Activated CD8-positive, alpha-beta memory T cell treated with anti-CD3 and anti-CD28 coated beads, Interleukin-2, amount 10 ng/mL, durations not matched to agents 7 days and 5 days (primary cell): ENCODE measurements at places on chromosomes 16 and 17. TPM values are rescaled to one million over a fixed set of nuclear protein-coding genes. Genes with fewer than 3 reads are reported as not detected.
A peak's percentile ranks its signal among the peaks of the same experiment; 100 is the strongest.

PPM1E gene
- 0.07 TPM for total RNA-seq

ABCA9 gene
- total RNA-seq, result not detected

TAT gene
- total RNA-seq, result not detected

PROCA1 gene
- total RNA-seq, result 6.1 TPM

PIK3R5 gene
- total RNA-seq, result 48.9 TPM

CCL17 gene
- total RNA-seq, result 0.59 TPM

DNA sequence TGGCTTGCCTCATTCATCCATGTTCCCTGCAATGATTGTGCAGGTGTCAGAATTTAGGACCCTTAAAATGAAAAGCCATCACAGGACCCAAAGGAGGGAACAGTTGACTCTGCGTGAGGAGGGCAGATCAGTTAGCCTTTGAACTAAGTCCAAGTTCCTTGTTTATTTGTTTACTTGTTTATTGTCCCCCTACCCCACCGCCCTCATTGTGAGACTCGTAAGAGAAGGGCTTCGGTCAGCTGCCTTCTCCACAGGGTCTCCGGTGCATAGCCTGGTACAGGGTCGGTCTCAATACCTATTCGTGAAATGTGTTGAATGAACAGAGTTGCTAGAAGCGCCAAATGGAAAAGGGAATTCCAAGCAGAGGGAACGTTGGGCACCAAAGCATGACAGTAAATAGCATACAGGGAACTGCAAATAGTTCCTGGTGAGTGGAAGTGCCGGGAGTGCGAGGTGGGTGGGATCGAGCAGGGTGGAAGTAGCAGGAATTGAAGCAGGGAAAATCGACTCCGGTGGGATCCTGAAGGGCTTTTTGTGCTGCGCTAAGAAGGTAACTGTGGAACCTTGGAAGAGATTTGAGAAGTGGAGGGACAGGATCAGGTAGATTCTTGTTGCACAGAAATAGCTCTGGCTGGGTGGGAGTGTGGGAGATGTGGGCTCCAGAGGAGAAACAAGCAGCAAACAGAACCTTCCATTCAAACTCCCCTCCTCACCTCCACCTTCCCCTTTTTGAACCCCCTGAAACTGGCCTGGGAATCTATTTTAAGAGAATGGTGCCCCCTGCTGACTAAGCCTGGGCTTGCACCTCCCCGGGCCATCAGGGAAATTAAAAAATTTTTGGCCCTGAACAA, 12.7 kb downstream of the SLC35B1 start:
- H3K4me3 ChIP-seq, result no peak overlapping the region
- peaks cover 4% of the 10 kb centered on the region for H3K36me3 ChIP-seq
- H3K4me1 ChIP-seq, result peaks cover 33% of the 10 kb centered on the region
- peak; percentile 83 for DNase-seq
- peak overlapping the region; percentile 83 for H3K27ac ChIP-seq

DNA sequence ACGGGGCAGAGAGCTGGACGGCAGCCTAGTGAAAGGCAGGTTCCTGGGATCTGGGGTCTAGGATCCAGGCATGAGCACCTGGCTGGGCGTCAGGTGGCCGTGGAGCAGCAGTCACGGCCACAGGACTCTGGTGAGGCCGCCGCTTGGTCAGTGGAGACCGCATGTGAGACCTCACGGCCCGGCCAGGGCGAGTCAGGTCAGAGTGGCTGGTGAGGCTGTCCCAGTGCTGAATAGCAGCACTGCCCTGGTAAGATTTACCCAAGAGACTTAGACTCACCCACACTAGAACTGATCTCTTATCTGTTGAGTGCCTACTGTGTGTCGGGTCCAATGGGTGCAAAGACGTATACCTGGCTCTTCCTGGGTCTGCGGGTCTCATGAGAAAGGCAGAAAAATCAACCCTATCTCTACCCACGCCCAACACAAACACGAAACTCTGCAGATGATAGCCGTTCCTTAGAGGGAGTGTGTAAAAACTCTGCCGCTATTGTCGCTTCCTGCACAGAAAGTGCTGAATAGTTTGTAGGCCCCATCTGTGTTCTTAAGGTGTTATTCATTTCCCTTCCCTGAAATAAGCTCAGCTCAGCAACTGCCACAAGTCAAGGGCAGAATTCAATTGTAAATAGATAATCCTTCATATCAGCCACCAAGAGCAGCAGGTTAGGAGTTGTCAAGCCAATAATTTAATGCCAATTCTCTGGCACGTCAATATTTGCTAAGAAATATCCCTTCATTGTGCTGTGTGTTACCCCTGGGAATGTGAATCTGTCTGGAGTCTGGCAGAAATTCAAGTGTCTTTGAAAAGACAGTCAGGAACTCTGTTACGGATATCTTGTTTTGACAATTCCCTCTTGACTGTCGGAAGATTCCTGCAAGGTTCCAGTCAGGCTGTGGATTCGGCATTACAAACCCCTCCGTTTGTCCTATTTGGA, 240.0 kb downstream of the NTN1 start:
- H3K27me3 ChIP-seq, result no peaks in the 10 kb centered on the region
- peaks cover 8% of the 10 kb centered on the region for H3K4me1 ChIP-seq
- DNase-seq, result no peak
- H3K4me3 ChIP-seq, result no peak overlapping the region

DNA sequence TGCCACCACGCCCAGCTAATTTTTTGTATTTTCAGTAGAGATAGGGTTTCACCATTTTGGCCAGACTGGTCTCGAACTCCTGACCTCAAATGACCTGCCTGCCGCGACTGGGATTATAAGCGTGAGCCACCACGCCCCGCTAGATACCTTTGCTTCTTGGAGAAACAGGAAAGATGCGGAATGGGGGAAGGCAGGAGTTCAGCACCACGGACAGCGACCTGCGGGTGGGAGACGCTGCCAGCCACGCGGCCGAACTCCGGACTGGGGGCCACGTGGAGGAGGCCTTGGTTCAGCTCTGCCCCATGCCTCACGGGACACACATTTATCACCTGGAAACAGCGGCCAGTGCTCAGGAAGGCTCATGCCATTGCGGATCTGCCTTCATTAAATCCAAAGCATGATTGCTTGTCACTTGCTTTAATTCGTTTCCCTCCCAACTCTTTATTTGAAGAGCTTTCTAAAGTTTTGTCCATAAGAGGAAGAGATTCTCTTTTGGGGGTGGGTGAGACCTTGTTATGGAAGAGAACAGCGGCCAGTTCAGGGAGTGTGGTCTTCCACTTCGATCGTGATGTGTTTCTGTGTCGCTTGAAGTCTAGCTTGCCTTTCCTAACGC, 219.9 kb downstream of the ENGASE start:
- H3K36me3 ChIP-seq, result no peaks in the 10 kb centered on the region
- no peaks in the 10 kb centered on the region for H3K4me1 ChIP-seq
- no peak overlapping the region for H3K27ac ChIP-seq
- peaks cover 2% of the 10 kb centered on the region for H3K27me3 ChIP-seq

- H3K4me3 ChIP-seq, result no peak overlapping the region
- H3K27ac ChIP-seq, result no peak overlapping the region
- DNase-seq, result no peak
- H3K4me1 ChIP-seq, result peaks cover 46% of the 10 kb centered on the region
These were observed 2.6 kb upstream of the DNAH2 start for GRCh38 chr17:7714721-7715594.

GRCh38 chr16:72241008-72241407, 69.1 kb upstream of the PMFBP1 start:
- no peaks in the 10 kb centered on the region for H3K36me3 ChIP-seq
- no peak for DNase-seq
- H3K4me1 ChIP-seq, result peaks cover 5% of the 10 kb centered on the region
- no peak overlapping the region for H3K27ac ChIP-seq
- no peak overlapping the region for H3K4me3 ChIP-seq
- peaks cover 11% of the 10 kb centered on the region for H3K27me3 ChIP-seq

DNA sequence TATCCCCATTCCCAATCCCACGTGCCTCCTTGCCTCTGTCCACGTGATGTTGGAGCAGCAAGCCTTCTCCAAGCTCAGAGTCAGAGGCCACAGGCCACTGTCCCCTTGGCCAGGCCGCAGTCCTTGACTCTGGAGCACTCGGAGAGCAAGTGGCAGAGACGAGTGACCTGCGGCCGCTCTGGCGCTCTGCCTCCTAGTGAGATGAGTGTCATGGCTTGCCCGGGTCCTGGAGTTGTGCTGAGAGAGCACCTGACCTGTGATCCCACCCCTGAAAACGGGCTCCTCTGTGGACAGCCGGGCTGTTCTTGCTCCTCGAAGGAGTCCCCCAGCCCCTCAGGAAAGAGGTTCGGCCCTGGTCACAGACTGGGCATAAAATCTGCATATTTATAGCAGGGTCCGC, 10.0 kb upstream of the FASN start:
- H3K4me3 ChIP-seq, result no peak overlapping the region
- H3K27ac ChIP-seq, result no peak overlapping the region
- H3K4me1 ChIP-seq, result peaks cover 29% of the 10 kb centered on the region
- H3K36me3 ChIP-seq, result no peaks in the 10 kb centered on the region

DNA sequence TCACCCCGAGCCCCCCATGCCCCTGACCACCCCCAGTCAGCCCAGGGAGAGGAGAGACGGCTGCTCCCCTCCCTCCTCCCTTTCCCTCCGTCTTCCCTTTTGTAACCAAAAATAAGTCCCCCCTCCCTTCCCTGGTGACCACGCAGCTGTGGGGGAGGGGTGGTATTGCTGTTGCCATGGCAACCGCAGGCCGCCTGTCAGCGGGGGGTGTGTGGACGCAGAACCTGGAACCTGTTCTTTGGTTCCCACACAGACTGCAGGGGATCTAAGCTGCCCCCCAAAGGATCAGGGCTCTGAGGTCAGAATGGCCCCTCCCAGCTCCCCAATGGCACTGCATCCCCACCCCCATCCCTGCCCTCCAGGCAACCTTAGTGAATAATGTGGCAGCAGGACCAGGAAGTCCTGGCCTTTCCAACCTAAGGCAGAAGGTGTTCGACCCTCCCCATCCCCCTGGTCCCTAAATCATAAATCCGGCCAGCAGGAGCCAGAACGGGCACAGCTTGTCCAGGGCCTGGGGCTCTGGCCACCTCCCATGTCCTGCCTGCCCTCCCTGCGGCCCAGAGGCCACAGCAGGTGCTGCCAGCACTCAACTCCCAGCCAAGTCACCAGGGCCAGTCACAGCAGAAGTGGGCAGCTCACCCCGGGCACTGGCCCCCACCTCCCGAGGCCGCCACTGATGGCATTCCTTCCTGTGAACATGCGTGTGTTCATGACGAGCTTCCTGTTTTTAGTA, 12.0 kb downstream of the CA4 start:
- no peak overlapping the region for H3K27ac ChIP-seq
- no peak overlapping the region for H3K4me3 ChIP-seq
- DNase-seq, result no peak
- H3K4me1 ChIP-seq, result peaks cover 31% of the 10 kb centered on the region
- peaks cover 8% of the 10 kb centered on the region for H3K27me3 ChIP-seq

- H3K4me3 ChIP-seq, result no peak overlapping the region
- peaks cover 3% of the 10 kb centered on the region for H3K27me3 ChIP-seq
- peaks cover 24% of the 10 kb centered on the region for H3K4me1 ChIP-seq
- peak; percentile 79 for DNase-seq
These were observed 10.6 kb upstream of the CETP start for GRCh38 chr16:56950881-56951771.

DNA sequence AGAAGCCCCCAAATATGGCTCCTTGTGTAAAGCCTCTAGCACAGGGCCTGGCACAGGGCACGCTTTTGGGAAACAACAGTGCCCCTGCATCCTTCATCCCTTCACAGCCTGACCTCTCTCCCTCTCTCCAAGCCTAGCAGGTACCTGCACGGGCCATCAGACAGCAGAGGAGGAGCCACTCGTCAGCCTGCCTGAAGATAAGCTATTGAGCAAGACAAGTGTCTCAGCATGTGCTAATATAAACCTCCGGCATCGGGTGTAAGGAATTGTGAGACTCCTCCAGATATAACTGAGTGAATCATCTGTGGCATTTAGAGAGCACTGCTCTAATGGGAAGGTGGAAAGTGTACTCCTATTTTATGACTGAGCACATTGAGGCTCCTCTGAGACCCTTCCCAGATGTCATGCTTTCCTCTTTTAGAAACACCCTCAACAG, 38.3 kb downstream of the TBX4 start:
- H3K27ac ChIP-seq, result no peak overlapping the region
- no peaks in the 10 kb centered on the region for H3K36me3 ChIP-seq
- no peak overlapping the region for H3K4me3 ChIP-seq
- peaks cover 4% of the 10 kb centered on the region for H3K4me1 ChIP-seq

GRCh38 chr17:73066148-73066884, 26.2 kb downstream of the SLC39A11 start:
- H3K4me1 ChIP-seq, result no peaks in the 10 kb centered on the region
- peaks cover 10% of the 10 kb centered on the region for H3K36me3 ChIP-seq
- no peak overlapping the region for H3K27ac ChIP-seq
- no peak for DNase-seq
- H3K4me3 ChIP-seq, result no peak overlapping the region

GRCh38 chr16:23114131-23114904, 34.9 kb downstream of the USP31 start:
- no peak overlapping the region for H3K4me3 ChIP-seq
- no peak overlapping the region for H3K27ac ChIP-seq
- DNase-seq, result no peak

- peaks cover 40% of the 10 kb centered on the region for H3K27me3 ChIP-seq
- no peak overlapping the region for H3K4me3 ChIP-seq
- no peaks in the 10 kb centered on the region for H3K4me1 ChIP-seq
- no peak overlapping the region for H3K27ac ChIP-seq
These were observed 49.0 kb upstream of the CRYM start for GRCh38 chr16:21327046-21327445.

DNA sequence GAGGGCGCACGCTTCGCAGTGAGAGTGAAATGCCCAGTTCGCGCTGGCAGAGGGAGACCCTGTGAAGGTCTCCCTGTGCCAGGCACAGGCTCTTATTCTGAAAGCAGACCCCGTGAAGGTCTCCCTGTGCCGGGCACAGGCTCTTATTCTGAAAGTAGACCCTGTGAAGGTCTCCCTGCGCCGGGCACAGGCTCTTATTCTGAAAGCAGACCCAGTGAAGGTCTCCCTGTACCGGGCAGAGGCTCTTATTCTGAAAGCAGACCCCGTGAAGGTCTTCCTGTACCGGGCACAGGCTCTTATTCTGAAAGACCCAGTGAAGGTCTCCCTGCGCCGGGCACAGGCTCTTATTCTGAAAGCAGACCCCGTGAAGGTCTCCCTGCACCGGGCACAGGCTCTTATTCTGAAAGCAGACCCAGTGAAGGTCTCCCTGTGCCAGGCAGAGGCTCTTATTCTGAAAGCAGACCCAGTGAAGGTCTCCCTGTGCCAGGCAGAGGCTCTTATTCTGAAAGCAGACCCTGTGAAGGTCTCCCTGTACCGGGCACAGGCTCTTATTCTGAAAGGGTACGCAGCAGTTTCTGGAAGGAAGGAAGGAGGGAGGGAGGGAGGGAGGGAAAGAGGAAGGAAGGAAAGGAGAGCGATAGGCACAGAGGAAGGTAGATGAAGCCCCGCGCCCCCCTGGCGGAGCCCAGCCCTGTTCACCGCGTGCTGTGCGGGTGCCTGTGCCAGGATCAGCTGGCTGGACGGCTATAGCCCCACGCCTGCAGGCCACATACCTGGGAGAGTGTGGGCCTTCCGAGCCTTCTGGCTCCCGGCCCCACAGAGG, 55.3 kb downstream of the WDR45B start:
- H3K4me3 ChIP-seq, result peak overlapping the region; percentile 73
- peaks cover 20% of the 10 kb centered on the region for H3K36me3 ChIP-seq
- H3K27me3 ChIP-seq, result no peaks in the 10 kb centered on the region
- peak overlapping the region; percentile 91 for H3K27ac ChIP-seq

GRCh38 chr17:63519972-63520882, 2.9 kb upstream of the KCNH6 start:
- H3K27me3 ChIP-seq, result peaks cover 17% of the 10 kb centered on the region
- peaks cover 9% of the 10 kb centered on the region for H3K4me1 ChIP-seq
- no peak for DNase-seq
- no peak overlapping the region for H3K27ac ChIP-seq
- H3K4me3 ChIP-seq, result no peak overlapping the region
- no peaks in the 10 kb centered on the region for H3K36me3 ChIP-seq
